Fibroblast of skin of abdomen (primary cell): ENCODE measurements at places on chromosomes 4 and X.

DNA sequence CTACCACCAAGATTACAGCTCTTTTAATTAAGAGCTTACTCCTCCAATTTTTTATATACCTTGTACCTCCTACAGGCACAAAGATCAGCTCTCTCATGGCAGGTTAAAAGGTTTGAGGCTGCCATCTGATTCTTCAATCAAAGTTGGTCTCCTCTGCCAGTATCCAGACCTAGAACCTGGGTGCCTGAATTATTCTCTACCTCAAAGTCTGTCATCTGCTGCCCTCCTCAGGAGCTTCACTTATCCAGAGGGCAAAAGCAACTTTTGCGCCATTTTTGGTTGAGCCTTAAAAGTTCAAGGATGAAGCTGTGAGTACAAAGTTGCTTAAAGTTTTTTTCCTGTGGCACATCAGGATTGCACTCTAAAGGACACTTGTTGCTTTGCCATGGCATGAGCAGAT lies 343.7 kb upstream of the PPP1R2C start:
- no peak for DNase-seq

GRCh38 chr4:33187035-33187434 lies 2466.9 kb downstream of the PCDH7 start:
- DNase-seq = no peak

- DNase-seq = no peak
These were observed 48.7 kb downstream of the STAG2 start for GRCh38 chrX:124010157-124010556.

- no peak for DNase-seq
These were observed 21.9 kb downstream of the RASL11B start for GRCh38 chr4:52883707-52884669.

DNA sequence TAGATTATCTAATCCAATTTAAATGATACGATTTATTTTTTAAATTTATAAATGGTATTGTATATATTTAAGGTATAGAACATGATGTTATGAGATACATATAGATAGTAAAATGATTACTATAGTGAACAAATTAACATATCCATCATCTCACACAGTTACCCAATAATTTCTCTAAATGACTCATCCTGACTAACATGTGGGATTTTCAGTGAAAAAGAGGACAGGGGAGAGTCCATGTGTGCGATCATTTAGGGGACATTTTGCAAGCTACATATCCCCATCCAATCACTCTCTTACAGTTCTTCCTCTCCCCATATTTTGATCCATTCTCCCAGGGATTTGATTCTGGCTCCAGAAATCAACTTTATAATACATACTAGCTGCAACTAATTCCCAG lies 88.2 kb downstream of the ABCB7 start:
- peak; percentile 0 for DNase-seq

DNA sequence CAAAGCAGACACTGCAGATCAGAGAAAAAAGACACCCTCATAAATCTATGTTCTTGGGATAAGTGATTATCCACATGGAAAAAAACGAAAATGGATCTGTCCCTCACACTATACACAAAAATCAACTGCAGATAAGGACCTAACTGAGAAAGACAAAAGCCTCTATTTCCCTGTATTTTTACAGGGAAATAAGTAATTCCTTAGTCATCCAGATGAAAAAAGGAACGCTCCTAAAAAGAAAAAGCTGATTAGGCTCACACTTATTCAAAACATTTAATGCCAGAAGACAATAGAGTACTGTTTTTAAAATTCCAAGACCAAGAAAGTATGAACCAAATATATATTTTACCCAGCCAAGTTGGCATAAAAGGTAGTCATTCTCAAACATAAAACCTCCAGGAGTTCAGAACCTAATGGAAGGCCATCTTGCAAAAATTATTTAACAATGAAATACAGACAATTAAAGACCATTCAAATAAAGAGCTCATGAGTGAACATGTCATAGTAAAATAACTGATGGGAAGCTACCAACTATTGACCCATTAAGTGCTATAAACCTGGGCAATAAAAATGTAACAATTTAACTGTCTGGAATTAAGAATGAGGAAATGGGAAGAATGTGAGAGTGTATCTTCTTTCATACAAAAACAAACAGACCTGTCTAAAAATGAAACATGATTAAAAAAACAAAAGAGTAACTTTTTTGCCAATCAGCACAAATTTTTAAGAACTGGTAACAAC lies 20.4 kb downstream of the PAPSS1 start:
- DNase-seq = no peak

- DNase-seq = no peak
These were observed 76.9 kb downstream of the EGF start for GRCh38 chr4:109989618-109990017.

DNA sequence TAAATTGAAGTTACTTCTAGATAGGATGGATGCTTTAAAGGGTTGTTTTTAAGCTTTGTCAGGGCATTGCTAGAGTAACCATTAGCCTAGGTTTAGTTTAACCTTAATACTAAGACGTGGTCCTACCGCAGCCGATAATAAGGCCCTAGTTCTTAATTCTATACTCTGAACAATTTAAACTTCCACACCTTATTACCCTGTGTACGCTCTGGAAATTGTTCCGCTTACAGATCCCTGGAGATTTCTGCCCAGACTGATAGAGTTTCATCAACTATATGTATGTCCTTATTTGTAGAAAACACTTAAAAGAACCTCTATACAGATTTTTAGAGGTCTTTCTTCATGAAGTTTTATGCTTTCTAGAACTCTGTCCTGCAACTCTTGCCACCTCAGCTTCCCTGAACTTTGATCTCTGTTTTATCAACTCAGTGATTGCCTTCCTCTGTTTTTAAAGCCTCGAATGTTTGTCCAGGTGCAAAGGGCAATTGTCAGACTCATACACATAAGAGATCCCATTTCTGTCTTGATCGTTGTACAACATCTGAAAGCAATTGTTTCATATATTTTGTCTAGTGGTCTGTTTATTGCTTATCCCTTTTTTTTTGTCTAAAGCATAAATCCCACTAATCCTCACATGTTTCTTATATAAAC lies 71.1 kb upstream of the VCX start:
- DNase-seq = no peak

DNA sequence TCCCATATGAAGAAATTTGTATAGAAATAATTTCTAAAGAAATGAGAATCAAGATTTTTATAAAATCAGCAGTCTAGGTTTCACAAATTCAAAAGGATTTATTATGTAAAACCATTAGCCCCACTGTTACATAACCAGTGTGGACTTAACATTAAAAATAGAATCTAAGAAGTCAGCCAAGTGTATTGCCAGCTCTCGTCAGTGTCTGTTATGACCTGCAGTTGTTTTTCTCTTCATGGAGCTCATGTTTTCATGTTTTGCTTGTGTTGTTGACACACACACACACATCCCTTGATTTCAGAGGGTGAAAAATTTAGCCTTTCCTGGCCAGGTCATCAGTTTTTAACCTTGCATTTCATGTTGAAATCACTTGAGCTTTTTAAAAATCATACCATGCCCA lies 39.5 kb downstream of the USP38 start:
- DNase-seq = no peak

GRCh38 chr4:25060241-25060962 lies 29.7 kb upstream of the LGI2 start:
- no peak for DNase-seq

- DNase-seq = no peak
These were observed 4.4 kb downstream of the CFP start for GRCh38 chrX:47625365-47625764.

DNA sequence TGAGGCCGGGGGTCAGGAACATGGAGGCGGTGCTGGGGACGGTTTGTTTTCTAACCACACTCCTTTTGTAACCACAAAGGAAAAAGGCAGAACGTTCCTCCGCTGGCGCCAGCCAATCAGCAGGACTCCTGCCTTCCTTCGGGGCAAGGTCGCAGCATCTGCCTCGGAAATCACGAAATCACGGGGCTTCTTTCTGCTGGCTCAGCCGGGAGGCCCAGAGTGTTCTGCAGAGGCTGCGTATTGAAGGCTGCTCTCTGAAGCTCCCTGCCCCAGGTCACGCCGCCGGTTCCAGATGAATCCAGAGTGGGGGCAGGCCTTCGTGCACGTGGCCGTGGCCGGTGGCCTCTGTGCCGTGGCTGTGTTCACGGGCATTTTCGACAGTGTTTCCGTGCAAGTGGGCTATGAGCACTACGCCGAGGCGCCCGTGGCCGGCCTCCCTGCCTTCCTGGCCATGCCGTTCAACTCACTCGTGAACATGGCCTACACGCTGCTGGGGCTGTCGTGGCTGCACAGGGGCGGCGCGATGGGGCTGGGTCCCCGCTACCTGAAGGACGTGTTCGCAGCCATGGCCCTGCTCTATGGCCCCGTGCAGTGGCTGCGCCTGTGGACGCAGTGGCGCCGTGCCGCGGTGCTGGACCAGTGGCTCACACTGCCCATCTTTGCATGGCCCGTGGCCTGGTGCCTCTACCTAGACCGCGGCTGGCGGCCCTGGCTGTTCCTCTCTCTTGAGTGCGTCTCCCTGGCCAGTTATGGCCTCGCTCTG lies 9.4 kb downstream of the TMEM187 start:
- DNase-seq = no peak

DNA sequence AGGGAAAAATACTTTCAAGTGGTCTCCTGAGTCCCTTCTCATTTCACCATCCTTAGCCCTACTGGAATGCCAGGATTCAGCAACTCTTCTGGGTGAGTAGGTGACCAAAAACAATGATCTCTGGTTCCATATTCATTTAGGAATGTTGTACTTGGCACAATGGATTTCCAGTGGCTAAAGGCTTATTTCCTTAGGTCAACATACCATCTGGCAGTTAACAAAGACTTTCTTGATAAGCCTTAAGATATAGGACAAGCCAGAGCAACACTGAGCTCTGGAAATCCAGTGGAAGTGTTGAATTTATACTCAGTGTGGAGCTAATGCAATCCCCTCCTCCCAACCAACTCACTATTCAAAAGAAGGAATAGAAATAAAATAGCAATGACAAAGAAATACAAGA lies 139.4 kb upstream of the EMCN start:
- DNase-seq = no peak

- no peak for DNase-seq
These were observed 155.7 kb downstream of the RELL1 start for GRCh38 chr4:37530451-37530850.

- no peak for DNase-seq
These were observed 132.3 kb downstream of the SLIT2 start for GRCh38 chr4:20383969-20384368.

DNA sequence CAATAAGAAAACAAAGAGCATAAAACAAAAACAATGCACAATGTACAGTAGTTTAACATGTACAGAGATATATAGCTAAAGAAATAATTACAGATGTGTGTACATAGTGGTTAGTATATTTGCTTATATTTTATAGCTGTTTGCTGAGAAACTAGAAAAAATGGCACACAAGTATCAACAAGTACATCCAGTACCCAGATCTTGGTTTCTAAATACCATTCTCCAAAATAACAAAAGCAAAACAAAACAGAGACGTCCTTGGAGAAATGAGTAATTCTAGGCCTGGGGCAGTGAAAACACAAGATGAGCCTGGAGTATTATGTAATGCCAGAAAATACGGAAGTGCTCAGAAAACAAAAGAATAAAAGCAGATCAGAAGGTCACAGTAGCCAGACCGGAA lies 189.6 kb downstream of the TMEM47 start:
- no peak for DNase-seq

DNA sequence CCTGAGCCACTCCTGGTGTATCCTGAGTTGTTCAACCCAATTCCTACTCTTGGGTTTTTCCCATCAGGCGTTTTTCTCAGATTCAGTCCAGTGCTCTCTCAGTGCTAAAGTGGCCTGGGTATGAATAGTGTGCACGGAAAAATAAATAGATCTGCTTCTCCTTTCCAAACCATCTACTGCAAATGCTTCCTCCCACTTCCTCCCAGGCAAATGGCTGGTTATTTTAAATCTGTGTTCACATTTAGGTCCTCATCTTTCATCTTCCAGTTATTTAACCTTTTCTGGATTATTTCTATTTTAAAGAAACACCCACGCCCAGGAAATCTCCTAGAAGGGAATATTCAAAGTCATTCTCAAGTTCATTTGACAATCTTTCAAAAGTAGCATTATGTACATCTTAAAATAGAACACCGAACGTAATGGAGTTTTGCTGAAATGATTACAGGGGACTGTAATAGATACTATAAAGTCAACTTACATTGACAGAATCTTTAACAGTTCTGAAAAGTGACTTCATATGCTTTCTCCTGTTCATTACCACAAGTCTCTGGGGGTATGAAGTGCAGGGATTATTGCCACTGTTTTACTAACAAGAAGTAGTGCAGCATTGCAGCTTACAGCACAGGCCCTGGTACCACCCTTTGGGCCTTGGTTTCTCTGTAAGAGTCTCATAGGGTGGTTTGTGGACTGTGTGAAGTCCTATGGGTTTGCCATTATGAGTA lies 66.3 kb downstream of the MED28 start:
- DNase-seq = no peak

GRCh38 chrX:135345107-135345589 lies 35.9 kb downstream of the ETDC start:
- peak; percentile 55 for DNase-seq

DNA sequence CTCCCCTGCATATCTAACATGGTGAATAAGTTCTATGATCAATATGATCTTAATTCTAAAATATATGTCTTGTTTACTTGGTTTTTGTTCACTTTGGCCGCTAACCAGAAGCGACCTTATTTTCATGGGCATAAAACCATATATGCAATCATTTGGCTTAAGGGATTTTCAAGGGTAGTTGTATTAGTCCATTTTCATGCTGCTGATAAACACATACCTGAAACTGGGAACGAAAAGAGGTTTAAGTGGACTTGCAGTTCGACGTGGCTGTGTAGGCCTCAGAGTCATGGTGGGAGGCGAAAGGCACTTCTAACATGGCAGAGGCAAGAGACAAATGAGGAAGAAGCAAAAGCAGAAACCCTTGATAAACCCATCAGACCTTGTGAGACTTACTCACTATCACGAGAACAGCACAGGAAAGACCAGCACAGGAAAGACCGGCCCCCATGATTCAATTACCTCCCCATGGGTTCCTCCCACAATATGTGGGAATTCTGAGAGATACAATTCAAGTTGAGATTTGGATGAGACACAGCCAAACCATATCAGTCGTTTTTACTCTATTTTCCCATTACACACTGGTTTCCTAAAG lies 114.3 kb upstream of the CPEB2 start:
- DNase-seq = no peak

- peak; percentile 57 for DNase-seq
These were observed 36.7 kb upstream of the FBXW7 start for GRCh38 chr4:152572417-152573086.

GRCh38 chr4:74570095-74570494 lies 125.2 kb downstream of the AREG start:
- no peak for DNase-seq

- no peak for DNase-seq
These were observed 117.6 kb downstream of the FGF16 start for GRCh38 chrX:77564823-77565222.

DNA sequence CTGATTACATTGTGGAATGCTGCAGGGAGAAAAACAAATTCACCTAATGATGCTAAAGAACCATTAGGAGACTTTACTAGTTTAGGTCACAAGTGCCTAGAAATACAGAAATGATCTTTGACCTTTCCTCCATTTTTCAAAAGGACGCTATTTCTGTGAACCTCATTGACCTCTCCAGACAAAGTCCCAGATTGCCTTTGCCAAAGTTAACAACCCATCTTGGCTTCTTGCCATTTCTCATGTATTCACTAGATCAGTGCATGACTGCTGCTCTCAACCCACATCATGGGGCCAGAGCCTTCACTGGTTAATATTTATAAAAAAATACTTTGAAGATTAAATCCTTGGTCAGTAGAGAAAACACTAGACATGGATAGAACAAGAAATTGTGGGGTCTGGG lies 19.9 kb upstream of the AR start:
- no peak for DNase-seq

- no peak for DNase-seq
These were observed 40.1 kb upstream of the MSANTD1 start for GRCh38 chr4:3208826-3209225.
